ENCODE measurements at places on chromosomes 11 and 22.

GRCh38 chr11:129637473-129637872, 178.2 kb upstream of the TMEM45B start:
- DNase-seq: no peak

DNA sequence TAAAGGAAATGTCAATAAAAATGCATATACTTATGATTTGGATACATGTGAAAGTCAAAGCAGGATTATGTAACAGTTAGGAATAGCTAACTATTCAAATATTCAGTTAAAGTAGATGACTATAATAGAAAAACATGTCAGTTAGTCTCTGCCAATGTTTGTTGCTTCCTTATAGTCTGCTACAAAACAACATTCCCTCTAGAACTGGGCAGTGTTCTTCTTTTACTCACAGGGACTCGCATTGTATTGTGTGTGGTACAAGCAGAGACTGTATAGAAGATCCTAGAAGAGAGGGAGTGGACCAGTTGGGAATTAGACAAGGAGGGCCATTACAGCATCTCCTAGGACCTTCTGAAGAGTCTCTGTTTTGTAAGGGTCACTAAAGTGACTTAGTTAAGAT, 10.6 kb downstream of the ACAT1 start:
- no peak for DNase-seq

DNA sequence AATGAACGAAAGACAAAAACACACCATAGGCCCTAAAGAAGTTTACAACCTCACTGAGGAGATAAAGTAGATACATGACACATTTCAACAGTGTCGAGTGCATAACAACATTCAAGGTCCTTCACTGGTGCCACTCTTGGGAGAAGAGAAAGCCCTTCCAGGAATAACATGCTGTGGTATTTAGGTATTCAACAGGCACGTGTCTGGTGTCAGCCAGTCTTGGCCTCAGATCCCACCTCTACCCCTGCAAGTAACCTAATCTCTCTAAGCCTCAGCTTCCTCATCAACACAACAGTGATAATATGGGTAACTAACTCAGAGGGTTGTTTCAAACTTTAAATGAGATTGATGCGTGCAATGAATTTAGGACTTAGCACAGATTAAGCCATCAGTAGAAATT, 235.0 kb upstream of the ZC3H12C start:
- no peak for DNase-seq

- DNase-seq: no peak
These were observed 8.0 kb upstream of the POU2F3 start for GRCh38 chr11:120231963-120232362.

DNA sequence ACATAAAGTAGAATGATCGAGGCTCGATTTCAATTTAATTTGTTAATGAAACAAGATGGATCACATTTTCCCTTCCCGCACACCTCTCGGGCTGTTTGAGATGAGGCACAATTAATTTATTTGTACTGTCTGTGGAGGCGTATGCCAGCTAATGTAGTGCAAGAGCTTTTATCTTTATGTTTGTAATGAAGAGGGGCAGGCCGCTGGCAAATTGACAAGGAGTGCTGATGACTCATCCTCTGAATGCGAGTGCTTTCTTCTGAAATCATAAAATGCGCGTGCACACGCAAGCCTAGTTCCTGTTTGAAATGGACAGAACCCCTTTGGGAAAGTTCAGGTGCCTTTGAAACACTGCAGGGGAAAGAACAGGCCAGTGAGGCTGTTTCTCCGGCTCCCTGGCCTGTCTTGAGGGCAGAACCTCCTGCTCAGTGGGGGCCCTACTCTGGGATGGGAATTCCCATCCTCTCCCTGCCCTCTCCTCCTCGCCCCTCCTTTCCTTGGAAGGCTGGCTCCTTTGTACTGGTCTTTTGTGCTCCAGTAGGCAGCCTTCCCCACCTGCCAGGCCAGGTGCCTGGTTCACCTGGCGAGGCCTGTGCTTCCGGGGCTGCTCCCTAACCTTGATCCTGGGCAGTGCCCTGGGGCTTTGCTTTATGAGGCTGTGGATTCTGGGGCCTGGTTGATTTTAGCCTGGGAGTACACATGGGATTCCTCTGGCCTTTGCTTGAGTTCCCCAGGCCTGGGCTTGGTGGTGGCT, 50.3 kb downstream of the TEAD1 start:
- DNase-seq: peak; percentile 77

GRCh38 chr11:66853242-66854229, 3.3 kb upstream of the LRFN4 start:
- no peak for DNase-seq

DNA sequence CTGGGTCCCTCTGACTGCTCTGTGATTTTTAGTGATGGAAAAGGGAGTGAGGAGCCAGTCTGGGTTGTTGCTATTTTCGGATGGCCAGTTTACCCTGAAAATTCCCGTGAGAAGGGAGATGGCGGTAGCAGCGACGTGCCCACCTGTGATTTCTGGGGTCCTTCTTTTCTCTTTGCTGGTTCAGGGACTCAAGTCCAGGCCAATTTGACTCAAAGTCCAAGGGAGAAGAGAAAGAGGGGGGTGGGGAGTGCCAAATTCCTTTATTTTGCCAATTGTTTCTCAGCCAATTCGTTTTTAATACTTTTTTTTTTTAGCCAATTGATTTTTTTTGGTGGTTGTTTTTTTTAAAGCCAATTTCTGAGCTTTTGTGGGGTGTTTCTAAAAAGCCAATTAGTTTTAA, 6.9 kb downstream of the IGF2 start:
- DNase-seq: no peak
